ENCODE measurements at places on chromosomes 13 and 19.

DNA sequence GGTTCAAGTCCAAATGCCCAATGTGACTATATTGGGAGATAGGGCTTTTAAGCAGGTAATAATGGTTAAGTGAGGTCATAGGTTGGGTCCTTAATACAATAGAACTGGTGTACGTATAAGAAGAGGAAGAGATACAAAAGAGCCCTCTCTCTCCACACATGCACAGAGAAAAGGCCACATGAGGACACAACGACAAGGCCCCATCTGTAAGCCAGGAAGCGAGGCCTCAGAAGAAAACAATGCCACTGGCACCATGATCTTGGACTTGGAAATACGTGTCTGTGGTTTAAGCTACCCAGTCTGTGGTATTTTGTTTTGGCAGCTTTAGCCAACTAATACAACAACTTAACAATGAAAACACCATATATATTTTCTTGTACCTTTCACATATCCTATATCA is 23.4 kb upstream of the RFC3 start:
- DNase-seq, result no peak

DNA sequence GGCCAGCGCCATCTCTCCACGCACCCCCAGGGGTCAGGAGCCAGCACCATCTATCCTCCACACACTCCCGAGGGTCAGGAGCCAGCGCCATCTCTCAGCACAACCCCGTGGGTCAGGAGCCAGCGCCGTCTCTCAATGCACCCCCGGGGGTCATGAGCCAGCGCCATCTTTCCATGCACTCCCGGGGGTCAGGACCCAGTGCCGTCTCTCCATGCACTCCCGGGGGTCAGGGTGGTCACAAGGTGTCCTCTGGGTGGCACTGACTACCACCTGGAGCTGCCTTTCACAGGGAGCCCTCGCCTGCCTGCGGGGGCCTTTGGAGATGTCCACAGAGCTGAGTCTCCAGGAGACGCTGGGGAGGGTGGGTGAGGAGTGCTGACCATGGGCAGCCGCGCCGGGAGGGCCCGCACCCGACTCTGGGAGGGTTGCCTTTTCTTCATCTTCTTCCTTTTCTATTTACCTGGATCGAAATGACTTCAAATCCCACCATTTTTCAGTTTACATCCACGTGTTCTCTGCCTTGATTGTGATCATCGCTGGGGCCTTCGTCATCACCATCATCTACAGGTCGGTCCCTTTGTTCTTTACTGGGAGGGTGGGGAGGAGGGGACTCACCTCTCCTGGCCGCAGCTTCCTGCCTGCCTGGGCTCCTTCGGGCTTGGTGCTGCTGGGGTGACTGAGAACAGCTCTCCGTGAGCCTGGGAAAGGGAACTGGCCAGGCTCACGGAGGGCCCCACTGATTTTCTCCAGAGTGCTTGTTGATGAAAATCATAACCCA is 19.1 kb downstream of the TEX29 start:
- DNase-seq, result no peak

- peak; percentile 40 for DNase-seq
These were observed 38.6 kb downstream of the WDR87 start for GRCh38 chr19:37867831-37868230.

GRCh38 chr19:2361246-2362045 is 1.4 kb downstream of the TMPRSS9 start:
- no peak for DNase-seq

DNA sequence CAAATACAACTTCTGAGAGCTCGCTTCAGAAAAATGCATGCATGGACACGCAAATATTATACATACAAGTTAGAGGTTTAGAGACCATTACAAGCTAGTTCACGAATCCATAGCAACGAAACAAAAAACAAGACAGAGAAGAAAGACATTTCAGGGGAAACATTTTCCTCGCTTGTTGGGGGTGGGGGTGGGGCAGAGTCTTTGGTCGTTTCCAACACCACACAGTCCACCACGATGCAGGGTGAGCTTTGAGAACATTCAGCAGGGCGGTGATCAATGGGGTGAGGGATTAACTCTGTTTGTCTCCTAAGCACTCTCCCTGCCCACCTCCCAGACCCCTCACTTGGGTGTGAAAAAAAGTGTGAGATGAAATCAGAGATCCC is 651 bp downstream of the OXGR1 start:
- no peak for DNase-seq

GRCh38 chr13:70275841-70276240 is 167.6 kb upstream of the KLHL1 start:
- no peak for DNase-seq

DNA sequence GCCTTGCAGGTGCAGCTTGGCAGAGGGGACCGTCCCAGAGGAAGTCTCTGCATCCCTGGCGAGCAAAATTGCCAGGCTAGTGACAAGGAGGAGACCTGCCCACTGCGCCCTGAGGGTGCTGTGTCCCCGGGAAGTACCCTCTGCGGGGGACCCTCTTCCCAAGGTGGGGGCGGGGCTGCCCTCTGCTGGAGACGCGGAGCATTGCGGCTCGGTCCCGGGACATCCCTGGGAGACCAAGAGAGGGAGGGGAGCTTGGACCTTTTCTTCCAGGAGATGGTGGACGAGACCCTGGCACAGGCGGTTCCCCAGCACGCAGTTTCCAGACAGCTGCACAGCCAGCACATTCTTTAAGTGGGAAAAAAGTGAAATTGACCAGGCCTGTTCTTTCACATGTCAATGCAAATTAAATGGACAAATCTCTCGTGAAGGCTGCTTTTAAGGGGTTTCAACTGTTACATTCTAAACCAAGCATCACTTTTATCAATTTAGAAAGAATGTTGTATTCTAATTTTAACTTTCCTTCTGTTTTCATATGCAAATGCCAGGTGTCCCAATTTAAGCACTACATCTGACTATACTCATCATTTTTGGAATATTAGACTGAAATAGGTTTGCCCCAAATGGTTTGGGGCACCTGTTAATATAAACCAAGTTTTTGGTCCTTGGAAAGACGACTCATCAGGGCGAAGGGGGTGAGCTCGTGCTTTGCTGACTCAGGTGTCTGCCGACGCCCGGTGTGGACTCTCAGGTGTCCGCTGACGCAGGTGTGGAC is 60.7 kb downstream of the MCF2L start:
- DNase-seq, result peak; percentile 5

GRCh38 chr19:7947939-7948338 is 4.5 kb upstream of the TIMM44 start:
- DNase-seq, result no peak

GRCh38 chr13:83733293-83733692 is 149.0 kb downstream of the SLITRK1 start:
- DNase-seq, result no peak

- DNase-seq, result peak; percentile 82
These were observed at the start of gene LYPD3 for GRCh38 chr19:43465468-43466120. Gene LYPD3 (minus strand): TSS chr19:43465608. CDS start chr19:43465571, 37 bp downstream.

GRCh38 chr13:81568824-81569223 is 1227.9 kb upstream of the SPRY2 start:
- no peak for DNase-seq

GRCh38 chr19:39738814-39739213 is 985 bp upstream of the CLC start:
- DNase-seq, result no peak

- DNase-seq, result no peak
These were observed 1.1 kb downstream of the FOXO1 start for GRCh38 chr13:40665126-40666044.

DNA sequence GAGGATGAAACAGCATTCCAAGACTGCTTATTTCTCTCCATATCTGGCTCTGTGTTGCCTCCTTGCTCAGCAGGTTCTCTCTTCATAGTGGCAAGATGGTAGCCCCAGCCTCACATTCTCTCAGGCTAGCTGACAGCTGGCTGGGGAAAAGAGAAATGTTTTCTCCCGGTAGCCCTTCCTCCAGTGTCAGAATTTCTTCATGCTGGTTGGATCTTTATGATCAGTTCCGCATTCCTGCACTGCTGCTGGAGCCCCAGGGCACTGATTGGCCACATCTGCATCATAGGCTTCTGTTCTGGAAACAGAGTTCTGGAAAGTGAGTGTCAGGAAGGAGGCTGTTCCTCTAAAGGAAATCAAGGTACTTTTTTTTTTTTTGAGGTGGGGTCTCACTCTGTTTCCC is 24.6 kb downstream of the POP4 start:
- DNase-seq, result no peak

DNA sequence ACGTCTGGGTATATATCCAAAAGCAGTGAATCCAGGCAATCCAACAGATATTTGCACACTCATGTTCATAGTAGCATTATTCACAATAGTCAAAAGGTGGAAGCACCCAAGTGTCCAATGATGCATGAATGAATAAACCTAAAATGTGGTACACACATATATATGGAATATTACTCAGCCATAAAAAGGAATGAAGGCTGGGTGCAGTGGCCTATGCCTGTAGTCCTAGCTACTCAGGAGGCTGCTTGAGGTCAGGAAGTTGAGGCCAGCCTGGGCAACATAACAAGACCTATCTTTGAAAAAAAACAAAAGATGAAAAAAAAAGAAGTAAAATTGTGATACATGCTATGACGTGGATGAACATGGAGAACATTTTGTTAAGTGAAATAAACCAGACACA is 10.4 kb upstream of the USP12 start:
- no peak for DNase-seq

- no peak for DNase-seq
These were observed 54.5 kb downstream of the USP12 start for GRCh38 chr13:27117158-27117557.

GRCh38 chr19:23075031-23075733 is 41.6 kb upstream of the ZNF730 start:
- no peak for DNase-seq

DNA sequence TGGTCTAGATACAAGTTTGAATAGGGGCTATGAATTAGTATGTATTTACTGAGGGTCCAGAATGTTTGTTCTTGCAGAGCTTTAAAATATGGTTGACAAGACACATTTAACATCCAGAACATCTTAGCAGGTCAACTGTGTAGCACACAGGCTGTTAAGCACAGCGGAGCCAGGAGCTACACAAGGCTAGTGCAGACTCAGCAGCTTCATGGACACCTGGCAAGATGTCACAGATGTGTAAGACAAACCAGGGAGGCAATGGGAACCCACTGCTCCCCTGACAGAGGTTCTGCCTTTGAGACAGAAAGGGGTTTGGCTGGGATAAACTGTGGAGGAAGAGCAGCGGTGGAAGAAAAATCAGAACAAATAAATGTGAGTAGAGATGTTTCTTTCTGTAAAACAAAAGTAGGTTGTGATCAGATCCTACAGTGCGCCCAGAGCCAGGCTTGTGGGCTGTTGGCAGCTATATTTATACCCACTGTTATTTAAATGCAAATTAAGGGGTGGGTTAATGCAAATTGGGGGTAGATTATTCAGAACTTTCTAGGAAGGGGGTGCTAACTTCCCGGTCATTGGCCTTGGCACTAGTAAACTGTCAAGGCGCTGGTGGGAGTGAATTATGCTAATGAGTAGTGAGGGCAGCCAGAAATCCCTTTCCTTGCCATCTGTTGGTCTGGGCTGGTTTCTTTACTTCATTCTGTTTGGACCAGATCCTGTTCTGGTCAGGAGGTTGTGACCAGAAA is 33.0 kb downstream of the MIPEP start:
- no peak for DNase-seq

- DNase-seq, result no peak
These were observed 176.5 kb downstream of the NUFIP1 start for GRCh38 chr13:44812818-44813217.

Measured in LoVo (cell line).